NCI-H1436 treated with DMSO at 0.1 percent for 48 hours (cell line): ENCODE measurements at places on chromosomes 7 and 10.

- no peak for DNase-seq
Observed at GRCh38 chr7:64574540-64575099, 11.7 kb upstream of the ZNF680 start.

DNA sequence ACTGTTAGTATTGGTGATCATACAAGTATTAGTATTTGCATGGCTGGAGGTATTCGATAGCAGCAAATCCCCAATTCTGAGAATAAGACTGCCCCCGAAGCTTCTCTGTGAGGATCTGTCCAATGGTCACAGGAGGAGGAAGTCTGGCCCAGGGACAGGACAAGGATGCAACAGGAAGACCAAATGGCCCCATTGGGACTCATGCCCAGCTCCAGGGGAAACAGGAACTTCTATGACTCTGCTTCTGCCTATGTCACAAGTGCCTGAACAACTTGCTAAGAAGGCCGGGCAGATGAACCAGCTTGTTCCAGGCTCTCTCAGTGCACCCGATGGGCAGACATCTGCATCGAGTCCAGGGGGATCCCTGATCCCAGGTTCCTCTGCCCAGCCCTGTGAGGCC, 172.0 kb upstream of the GRB10 start:
- DNase-seq: no peak

DNA sequence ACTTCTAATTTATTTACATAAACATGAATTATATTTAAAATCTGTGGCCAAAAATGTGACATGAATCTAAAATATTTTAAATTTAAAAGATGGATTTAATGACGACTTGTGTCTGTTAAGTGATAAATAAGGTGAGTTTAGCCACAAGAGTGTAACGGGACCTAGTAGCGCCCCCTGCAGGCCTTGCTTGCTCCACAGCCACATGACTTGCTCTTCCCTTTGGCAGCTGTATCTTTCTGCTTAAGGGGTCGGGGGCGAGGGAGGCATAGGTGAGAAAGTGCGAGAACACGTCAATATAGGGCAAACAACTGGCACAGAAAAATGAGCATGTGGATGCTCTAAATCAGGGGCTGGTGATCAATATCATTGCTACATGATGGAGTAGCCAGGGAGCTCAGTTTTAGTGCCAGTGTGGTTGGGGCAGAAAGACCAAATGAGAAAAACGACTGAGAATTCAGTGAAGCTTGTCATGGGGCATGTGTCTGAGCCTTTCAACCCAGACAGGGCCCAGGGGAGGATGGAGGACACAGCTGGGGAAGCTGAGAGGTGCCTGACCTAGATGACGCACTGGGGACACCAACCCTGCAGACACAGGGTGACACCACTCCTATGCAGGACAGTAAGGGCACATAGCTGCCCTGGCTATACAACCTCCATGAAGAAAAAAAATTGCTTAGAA, 49.8 kb downstream of the PAXIP1 start:
- no peak for DNase-seq

GRCh38 chr7:119802147-119802546, 470.8 kb upstream of the KCND2 start:
- no peak for DNase-seq

DNA sequence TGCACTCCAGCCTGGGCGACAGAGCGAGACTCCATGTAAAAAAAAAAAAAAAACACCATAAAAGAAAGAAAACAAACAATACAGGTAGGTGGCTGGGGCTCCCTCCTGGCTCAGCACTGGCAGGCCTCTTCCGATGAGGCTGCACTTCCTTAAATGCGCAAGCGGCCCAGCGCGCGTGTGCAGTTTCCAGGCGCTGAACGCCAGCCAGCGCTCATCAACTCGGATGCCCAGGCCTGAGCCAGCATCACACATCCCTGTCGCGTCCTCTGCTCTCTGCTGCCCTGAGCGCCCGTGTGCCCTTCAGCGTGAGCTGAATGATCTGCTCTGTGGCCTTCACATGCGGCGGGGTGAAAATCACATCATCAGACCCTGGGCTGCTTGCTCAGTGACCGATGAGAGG, 31.8 kb downstream of the NUDT1 start:
- DNase-seq: no peak

DNA sequence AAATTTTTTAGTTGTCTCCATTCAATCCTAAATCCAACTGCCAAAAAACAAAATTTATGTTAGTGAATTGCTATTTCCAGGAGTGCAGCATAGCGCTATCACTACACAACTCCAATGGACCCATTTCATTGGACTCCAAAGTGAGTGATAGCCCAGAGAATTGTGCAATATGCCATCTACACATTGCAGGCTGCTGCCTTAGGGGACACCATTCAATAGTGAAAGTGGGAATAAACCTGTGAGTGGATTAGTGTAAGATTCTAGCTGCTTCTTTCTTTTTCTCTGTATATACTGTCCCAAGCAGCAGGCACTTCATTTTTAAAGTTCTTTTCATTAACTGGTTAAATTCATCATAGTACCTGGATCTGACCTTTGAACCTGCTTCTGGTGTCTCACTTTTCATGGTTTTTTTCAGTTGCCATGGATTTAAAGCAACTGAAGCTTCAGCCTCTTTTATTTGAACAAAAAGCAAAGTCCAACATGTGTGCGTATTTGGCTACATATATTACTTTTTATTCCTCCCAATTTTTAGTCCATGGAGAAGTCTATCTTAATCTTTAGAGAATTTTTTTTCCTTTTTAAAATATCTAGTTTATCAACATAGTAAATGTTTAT, 97.3 kb downstream of the DGKB start:
- DNase-seq: no peak

DNA sequence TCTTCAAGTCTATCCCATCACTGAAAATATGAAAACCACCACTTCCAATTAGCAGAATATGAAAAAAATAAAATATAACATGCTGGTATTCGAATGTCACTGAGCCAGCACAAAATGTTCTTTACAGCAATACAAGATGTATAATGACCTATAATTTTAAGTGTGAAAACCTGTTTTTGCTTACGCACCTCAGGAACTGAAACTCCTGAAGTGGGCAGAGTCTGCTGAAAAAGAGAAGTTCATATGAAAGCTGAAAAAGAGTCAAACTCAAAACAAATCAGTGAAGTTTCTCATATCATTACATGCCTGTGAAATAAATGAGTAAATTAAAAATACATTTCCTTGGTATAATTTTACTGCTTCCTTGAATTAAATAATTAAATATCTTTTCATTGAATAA, 272.5 kb downstream of the DGKB start:
- DNase-seq: no peak

DNA sequence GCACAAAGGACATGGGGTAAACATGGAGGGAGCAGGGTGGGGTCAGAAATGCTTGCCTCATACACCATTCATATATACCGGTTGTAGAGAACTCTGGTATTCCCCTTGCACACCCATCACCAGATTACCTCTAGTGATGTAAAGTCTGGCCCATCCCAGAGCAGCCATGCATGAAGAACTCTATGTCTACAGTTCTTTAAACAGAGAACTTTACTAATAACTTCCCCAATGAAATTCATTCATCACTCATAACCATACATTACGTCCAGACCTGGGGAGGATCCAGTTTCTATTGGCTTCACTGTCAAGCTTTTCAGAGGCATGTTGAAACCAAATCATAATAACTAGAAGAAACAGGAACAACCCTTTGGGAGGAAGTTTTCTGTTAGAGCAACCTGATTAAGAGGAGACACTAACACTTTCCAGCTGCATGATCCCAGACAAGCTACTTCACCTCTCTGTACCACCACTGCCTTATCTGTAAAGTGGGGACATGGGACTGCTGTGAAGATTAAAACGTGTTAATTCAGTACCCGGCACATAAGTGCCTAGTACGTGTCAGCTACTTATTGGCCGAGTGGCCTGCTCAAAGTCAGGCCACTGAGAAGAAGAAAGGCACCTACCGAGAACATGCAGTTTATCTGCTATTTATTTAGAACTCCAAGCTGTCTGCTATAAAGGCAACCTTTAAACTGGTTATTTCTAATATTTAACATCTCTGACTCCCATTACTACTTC, 59.7 kb downstream of the IGF2BP3 start:
- no peak for DNase-seq

DNA sequence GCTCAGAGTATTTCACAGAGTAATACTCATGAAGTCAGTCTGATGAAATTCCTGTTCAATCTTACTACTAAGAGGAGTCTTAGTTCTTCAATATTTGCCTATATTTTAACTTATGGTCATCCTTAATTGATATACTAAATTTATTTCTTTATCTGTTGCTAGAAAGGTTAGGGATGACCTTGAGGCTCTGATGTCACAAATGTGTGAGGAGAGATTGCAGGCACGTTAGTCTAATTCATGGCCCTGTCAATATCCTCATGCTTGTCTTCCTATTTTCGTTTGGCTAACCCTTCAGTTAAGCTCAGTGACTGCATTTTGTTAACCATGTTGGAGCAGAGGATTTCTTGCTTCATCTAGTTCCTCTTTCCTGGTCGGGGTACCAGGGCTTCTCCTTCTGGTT, 704.7 kb upstream of the COBL start:
- DNase-seq: no peak

DNA sequence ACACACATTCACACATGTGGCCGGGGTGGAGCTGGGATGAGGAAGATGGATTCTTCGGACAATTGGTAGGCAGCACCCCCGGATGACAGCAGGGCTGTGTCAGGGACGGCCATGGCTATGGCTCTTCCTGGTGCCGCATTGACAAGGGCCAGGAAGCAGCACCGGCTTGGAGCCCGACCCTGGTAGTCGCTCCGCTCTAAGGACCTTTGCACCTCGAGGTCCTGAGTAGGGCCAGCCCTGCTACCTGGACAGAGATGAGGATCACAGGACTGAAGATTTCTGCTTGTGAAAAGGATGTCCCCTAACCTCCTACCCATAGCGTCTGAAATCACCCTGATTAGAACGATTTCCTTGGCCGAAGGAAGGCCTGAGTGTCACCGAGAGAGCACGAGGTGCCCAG, 134.1 kb downstream of the ADARB2 start:
- no peak for DNase-seq

DNA sequence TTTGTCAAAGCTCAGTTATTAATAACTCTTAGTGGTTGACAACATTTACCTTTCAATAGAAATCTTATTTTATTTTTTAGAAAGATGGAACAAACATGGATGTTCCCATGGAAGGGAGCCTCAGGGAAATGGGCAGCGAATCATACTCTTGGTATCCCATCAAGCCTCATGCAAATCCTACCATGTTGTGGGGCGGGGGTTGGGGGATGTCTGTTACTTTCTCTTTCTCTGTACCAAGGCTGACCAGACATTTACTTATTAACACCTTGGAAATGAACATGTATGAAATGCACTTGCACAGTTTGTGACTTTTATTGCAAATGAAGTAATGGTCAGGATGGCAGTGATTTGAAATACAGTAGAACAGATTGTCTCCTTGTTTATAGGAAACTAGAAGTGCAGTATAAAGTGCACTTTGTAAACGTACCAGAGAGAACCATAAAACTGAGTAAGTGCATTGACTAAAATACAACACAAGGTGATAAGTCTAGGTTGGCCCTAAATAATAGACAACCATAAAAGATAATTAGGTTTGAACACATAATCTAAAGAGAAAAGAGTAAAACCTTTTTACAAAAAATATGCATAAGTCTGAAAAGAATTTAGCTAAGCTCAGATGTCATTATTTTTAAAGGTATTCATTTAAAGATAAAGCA, 32.4 kb downstream of the SEMA3D start:
- DNase-seq: no peak
